ENCODE measurements at places on chromosomes 16 and 17.

DNA sequence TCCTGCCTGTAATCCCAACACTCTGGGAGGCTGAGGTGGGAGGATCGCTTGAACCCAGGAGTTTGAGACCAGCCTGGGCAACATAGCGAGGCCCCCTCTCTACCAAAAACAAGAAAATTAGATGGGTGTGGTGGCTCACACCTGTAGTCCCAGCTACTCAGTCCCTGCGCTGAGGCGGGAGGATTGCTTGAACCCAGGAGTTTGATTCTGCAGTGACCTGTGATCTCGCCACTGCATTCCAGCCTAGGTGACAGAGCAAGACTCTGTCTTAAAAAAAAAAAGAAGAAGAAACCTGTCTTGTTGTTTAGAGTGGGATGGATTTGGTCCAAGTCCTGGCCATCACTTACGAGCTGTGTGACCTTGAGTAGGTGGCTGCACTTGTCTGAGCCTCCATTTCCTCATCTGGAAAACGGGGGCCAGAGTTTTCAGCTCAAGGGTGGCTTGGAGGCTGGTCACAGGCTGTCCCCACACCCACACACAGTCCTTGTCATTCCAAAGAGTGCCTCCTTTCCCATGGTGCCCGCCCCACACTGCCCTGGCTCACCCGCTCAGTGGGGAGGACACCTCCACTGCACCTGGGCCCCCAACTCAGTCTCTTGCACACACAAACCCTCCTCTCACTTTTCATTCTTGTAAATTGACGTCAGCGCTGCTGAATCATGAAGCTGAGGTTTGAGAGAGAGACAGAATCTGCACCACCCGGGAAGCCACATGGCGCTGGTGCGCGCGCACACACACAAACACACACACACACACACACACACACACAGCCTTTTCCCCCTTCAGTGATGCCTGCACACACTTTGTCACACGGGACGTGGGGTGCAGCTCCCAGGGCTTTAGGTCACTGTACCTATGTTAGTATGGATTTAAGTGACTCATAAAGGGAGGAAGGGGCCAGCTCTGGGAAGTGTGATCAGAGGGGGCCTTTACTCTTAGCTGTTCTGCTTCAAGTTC, 4.2 kb downstream of the SOCS1 start:
- DNase-seq, result peak; percentile 76

GRCh38 chr16:84976644-84977400, 34.5 kb downstream of the ZDHHC7 start:
- DNase-seq, result no peak

GRCh38 chr16:27325736-27326135, 12.0 kb downstream of the IL4R start:
- no peak for DNase-seq

GRCh38 chr17:49035470-49036269, 38.5 kb downstream of the IGF2BP1 start:
- no peak for DNase-seq

GRCh38 chr17:62619417-62620155, 7.9 kb upstream of the MRC2 start:
- DNase-seq, result no peak

GRCh38 chr17:45225964-45226530, 4.4 kb downstream of the FMNL1 start:
- DNase-seq, result peak; percentile 96

- no peak for DNase-seq
Measured at GRCh38 chr17:78106211-78106610, 22.3 kb downstream of the TMC6 start.

- DNase-seq, result peak; percentile 46
Measured at GRCh38 chr17:2087597-2088211, 32.8 kb downstream of the HIC1 start.

DNA sequence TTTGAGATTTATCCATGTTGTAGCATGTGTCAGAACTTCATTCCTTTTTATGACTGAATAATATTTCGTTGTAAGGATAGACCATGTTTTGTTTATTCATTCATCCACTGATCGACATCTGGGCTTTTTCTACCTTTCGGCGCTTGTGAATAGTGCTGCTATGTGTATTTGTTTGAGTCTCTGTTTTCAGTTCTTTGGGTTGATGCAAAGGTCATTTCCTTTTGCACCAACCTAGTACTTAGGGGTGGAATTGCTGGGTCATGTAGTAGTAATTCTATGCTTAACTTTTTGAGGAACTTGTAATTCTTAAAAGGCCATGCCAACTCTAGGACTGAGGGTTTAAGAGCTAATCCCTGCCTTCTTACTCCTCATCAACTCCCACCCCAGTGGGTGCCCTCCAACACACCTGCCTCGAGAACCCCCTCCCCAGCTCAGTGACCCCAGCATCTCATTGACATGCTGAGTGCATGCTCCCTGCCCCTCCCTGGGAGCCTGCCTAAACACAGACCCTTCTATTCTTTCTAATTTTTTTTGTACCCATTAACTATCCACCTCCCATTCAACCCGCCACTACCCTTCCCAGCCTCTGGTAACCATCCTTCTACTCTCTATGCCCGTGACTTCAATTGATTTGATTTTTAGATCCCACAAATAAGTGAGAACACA, 51.2 kb downstream of the ABAT start:
- no peak for DNase-seq

GRCh38 chr17:44119062-44119461, 4.4 kb downstream of the HDAC5 start:
- DNase-seq, result no peak
